Activated T-helper 2 cell treated with anti-CD3 and anti-CD28 coated beads, Interferon-gamma antibody, Interleukin-2, Interleukin-4, amounts not matched to agents 10 μg/mL and 5 μg/mL and 100 μg/mL, durations not matched to agents 14 hours and 24 hours and 36 hours (primary cell): ENCODE measurements at places on chromosomes 7 and 10.

GRCh38 chr10:44064987-44065787, 319.7 kb downstream of the CXCL12 start:
- no peak for DNase-seq
- H3K4me1 ChIP-seq, result no peaks in the 10 kb centered on the region
- H3K4me3 ChIP-seq, result no peak overlapping the region
- H3K36me3 ChIP-seq, result no peaks in the 10 kb centered on the region
- H3K27ac ChIP-seq, result no peak overlapping the region

DNA sequence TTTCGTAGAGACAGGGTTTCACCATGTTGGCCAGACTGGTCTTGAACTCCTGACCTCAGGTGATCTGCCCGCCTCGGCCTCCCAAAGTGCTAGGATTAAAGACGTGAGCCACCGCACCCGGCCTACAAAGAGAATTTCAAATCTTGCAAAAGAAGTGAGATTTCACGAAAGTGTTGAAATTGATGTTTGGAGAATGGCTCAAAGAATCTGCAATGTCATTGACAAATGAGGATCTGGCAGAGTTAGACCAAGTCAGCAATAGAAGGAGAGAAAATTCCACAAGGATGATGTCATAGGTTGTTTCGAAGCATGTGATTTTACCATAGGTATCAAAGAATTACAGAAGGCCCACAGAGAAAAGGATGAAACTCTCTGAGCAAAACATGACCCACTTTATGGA, 71.7 kb downstream of the LYZL2 start:
- peaks cover 8% of the 10 kb centered on the region for H3K4me1 ChIP-seq
- H3K27ac ChIP-seq, result no peak overlapping the region
- no peaks in the 10 kb centered on the region for H3K36me3 ChIP-seq
- H3K4me3 ChIP-seq, result no peak overlapping the region
- no peak for DNase-seq
- H3K27me3 ChIP-seq, result peaks cover 13% of the 10 kb centered on the region

- no peaks in the 10 kb centered on the region for H3K27me3 ChIP-seq
- no peak overlapping the region for H3K27ac ChIP-seq
- no peak overlapping the region for H3K4me3 ChIP-seq
- H3K36me3 ChIP-seq, result no peaks in the 10 kb centered on the region
Measured at GRCh38 chr7:128796327-128796726, 4.6 kb downstream of the CCDC136 start.

GRCh38 chr7:33781796-33782195, 123.5 kb upstream of the BMPER start:
- no peaks in the 10 kb centered on the region for H3K36me3 ChIP-seq
- H3K4me1 ChIP-seq, result no peaks in the 10 kb centered on the region
- no peaks in the 10 kb centered on the region for H3K27me3 ChIP-seq
- no peak for DNase-seq
- H3K4me3 ChIP-seq, result no peak overlapping the region

GRCh38 chr7:50728184-50728583, 54.5 kb downstream of the GRB10 start:
- no peak overlapping the region for H3K27ac ChIP-seq
- no peak overlapping the region for H3K4me3 ChIP-seq
- no peak for DNase-seq
- H3K36me3 ChIP-seq, result no peaks in the 10 kb centered on the region
- H3K27me3 ChIP-seq, result peaks cover 3% of the 10 kb centered on the region

- DNase-seq, result no peak
- H3K27me3 ChIP-seq, result no peaks in the 10 kb centered on the region
- no peak overlapping the region for H3K4me3 ChIP-seq
- H3K4me1 ChIP-seq, result peaks cover 3% of the 10 kb centered on the region
Measured at GRCh38 chr7:40299097-40299496, 164.3 kb downstream of the SUGCT start.

DNA sequence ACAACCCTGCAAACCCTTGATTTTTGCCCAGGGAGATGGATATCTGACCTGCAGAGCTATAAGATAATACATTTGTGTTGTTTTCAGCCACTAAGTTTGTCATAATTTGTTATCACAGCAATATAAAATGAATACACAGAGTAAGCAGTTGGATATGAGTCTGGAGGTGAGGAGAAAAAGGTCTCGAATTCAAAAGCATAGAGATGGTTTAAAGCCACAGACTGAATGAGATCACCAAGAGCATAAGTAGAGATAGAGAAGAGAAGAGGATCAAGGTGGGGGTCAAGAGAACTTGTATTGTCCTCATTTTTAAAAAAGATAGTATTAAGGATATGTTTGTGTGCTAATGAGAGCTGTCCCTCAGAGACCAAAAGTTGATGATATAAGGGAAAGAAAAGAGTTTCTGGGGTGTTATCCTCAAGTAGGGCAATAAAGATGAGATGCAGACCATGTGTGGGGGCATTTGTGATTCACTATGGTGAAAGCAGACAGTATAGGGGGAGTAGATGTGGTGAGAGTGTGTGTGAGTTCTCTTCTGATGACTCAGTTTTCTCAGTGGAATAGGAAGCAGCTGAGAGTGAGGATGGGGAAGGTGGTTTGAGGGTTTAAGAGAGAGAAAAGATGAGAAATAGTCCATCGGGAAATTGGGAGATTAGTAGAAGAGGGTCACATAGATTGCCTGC, 25.8 kb upstream of the PCGF5 start:
- no peak for DNase-seq
- peak overlapping the region; percentile 67 for H3K27ac ChIP-seq
- peaks cover 20% of the 10 kb centered on the region for H3K36me3 ChIP-seq
- H3K4me3 ChIP-seq, result no peak overlapping the region
- H3K4me1 ChIP-seq, result peaks cover 61% of the 10 kb centered on the region

DNA sequence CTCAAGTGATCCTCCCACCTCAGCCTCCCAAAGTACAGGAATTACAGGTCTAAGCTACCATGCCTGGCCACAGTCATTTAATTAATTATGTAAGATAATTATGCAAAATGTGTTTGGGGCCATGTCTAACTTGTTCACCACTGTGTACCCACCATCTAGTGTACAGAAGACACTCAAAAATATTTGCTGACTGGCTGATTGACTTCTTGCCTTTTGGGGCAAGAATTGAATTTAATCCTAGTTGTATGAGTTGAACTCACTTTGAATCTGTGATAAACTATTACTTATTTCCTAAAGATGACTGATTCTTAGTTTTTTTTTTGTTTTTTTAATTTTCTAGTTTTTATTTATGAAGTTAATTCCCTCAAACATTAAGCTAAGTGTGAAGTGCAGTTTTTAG, 15.8 kb upstream of the ZC3HAV1L start:
- H3K27ac ChIP-seq, result no peak overlapping the region
- DNase-seq, result no peak
- no peak overlapping the region for H3K4me3 ChIP-seq
- peaks cover 52% of the 10 kb centered on the region for H3K4me1 ChIP-seq
- no peaks in the 10 kb centered on the region for H3K27me3 ChIP-seq
- peaks cover 86% of the 10 kb centered on the region for H3K36me3 ChIP-seq

- H3K27me3 ChIP-seq, result no peaks in the 10 kb centered on the region
- no peaks in the 10 kb centered on the region for H3K36me3 ChIP-seq
- H3K27ac ChIP-seq, result no peak overlapping the region
Measured at GRCh38 chr7:71896535-71896934, 515.6 kb downstream of the CALN1 start.

GRCh38 chr7:25852211-25852938, 299.6 kb upstream of the NFE2L3 start:
- DNase-seq, result no peak
- H3K4me3 ChIP-seq, result peak overlapping the region; percentile 78
- H3K27me3 ChIP-seq, result peaks cover 39% of the 10 kb centered on the region
- H3K36me3 ChIP-seq, result no peaks in the 10 kb centered on the region
- no peak overlapping the region for H3K27ac ChIP-seq
- peaks cover 21% of the 10 kb centered on the region for H3K4me1 ChIP-seq

DNA sequence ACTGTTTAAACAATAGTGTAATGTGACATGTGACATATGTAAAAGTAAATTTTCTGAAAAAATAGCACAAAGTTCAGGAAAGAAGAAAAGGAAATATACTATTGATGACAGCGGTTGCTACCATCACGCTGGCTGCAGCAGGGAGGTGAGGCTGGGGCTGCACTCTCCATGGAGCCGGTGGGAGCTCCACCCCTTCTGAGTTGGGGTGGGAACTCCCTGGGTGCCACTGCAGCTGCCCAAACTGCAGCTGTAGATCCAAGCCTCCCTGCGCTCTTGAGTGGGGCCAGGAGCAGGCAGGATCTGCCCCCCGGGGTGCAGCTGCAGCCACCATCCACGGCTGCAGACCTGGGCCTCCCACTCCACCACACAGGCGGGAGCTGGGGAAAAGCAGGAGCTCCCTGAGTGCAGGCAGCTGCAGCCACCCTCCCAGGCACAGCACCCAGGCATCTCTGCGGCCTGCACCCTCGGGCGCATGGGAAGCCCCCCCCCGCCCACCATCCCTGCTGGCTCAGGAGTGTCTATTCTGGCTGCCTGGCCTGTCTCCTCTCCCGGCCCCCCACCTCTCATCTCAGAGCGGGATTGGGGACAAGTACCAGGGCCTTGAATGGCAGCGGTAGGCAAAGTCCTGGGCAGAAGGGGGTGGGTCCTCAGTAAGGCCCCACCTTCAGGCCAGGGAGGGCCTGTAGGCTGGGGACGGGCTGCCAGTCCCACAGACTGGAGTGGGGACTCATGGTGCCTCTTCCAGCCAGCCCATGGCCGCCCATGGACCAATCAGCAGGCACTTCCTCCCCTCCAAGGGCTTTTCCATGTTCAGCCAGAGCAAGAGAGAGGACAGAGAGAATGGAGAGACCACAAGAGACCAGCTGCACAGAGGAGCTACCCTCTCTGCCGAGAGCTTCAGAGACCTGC, 50.1 kb downstream of the TNS3 start:
- no peak overlapping the region for H3K4me3 ChIP-seq
- no peak overlapping the region for H3K27ac ChIP-seq
- no peak for DNase-seq
- no peaks in the 10 kb centered on the region for H3K4me1 ChIP-seq
- H3K36me3 ChIP-seq, result no peaks in the 10 kb centered on the region
- H3K27me3 ChIP-seq, result peaks cover 7% of the 10 kb centered on the region

DNA sequence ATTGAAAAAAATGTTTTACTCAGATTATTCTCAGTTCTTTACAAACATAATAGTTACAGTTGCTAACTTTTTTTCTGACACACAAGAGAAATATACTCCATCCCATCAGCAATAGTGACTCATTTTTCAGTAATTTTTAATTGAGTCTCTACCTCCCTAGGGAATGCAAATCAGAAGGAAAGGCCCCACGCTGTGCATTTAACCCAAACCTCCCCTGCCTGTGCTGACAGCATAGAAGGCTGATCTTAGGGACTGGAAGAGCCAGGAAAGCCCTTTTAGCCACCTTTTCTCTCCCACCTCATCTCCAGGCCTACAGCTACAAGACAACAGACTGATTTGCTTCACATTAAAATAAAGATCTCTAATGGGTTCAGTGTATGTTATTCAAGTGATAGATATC, 24.7 kb upstream of the PIK3CG start:
- no peaks in the 10 kb centered on the region for H3K4me1 ChIP-seq
- peaks cover 5% of the 10 kb centered on the region for H3K27me3 ChIP-seq
